ENCODE measurements at places on chromosomes 13 and 19.
A peak's percentile ranks its signal among the peaks of the same experiment; 100 is the strongest.

GRCh38 chr13:30520571-30520970, 54.8 kb upstream of the HMGB1 start:
- ATAC-seq = no peak

DNA sequence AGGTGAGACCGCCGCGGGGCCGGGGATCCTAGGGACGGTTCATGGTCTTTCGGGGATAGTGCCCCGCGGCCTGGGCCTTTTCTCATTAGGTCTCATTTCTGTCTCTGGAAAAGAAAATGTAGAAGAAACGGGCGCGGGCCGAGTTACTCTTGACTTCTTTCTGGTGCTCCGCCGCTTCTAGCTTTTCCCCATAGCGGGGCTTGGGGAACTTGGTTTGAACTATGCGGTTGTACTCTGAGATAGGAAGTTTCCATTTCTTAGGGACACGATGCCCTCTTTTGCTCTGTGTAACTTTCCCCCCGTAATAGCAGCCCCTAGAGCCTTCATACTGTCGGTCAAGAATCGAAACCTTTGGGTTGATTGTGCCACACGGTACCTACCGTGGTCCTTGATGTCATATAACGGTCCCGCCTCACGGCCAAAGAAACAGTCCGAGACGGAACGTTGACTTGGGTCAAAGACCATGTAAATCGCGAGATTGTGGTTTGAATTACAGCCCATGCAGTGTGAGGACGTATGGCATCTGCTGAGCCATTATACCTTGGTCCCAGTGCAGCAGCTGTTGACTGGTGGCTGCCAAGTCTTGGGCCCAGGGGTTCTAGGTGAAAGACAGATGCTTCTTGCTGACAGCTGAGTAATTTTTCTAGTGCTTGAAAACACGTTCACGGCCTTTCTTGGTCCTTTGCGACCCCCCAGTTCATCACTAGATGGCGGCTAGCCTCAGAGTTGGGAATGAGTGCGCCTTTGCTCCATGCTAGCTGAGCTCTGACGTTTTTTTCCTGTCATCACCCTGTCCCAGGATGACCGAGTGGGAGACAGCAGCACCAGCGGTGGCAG, 487 bp downstream of the RPS5 start:
- ATAC-seq = no peak

GRCh38 chr13:98664924-98665637, 87.4 kb downstream of the SLC15A1 start:
- ATAC-seq = no peak

GRCh38 chr13:46844431-46844830, 47.5 kb upstream of the ESD start:
- no peak for ATAC-seq

GRCh38 chr19:10230861-10231611, at the start of gene S1PR2:
TSS of gene S1PR2 (minus strand) at chr19:10231331. CDS start at chr19:10224905, 6,426 bp downstream.
- ATAC-seq = peak; percentile 57

- peak; percentile 9 for ATAC-seq
Observed at GRCh38 chr19:8004723-8005513, 523 bp downstream of the ELAVL1 start.

DNA sequence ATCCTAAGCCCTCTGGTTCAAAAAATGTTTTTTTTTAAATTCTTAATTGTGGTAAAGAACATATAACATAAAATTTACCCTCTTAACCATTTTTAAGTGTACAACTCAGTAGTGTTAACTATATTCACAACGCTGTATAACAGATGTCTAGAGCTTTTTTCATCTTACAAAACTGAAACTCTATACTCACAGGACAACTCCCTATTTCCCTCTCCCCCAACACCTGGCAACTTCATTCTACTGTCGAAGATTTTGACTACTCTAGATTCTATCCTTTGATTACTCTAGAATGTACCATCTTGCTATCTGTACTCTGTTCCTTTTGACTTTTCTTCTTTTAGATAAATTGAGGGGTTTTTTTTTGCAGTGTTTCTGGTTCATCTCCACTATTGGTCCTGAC, 200.4 kb downstream of the KLF12 start:
- no peak for ATAC-seq

- no peak for ATAC-seq
Observed at GRCh38 chr13:113009743-113010509, 40.9 kb downstream of the MCF2L start.

DNA sequence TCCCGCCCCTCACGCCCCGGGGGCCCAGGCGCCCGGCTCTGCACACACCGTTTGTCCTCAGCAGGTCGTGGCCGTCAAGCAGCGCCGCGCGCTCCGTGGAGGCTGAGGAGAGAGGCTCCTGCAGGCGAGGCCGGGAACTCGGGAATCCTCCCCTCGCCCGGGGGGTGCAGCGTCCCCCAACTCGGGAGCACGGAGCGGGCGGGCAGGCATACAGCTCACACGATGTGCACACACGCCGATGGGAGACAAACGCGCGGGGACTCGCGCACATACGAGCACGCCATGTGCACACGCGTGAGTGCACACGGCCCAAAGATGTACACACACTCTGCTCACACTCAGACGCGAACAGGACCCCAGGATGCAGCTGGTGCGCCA, 703 bp downstream of the CLEC4G start:
- ATAC-seq = no peak

DNA sequence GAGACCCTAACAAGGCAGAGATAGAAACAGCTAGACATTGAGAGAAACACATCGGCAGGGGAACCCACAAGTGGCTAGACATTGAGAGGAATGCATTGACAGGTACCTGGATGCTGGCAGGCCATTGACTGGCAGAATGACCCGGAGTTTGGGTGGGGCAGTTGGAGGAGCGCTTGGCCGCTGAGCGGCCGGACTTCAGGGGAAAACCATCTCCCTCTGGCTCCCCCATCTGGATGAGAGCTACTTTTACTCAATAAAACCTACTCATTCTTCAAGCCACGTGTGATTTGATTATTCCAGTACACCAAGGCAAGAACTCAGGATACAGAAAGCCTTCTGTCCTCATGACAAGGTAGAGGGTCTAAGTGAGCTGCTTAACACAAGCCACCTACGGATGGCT, 473.4 kb downstream of the SLITRK5 start:
- no peak for ATAC-seq

DNA sequence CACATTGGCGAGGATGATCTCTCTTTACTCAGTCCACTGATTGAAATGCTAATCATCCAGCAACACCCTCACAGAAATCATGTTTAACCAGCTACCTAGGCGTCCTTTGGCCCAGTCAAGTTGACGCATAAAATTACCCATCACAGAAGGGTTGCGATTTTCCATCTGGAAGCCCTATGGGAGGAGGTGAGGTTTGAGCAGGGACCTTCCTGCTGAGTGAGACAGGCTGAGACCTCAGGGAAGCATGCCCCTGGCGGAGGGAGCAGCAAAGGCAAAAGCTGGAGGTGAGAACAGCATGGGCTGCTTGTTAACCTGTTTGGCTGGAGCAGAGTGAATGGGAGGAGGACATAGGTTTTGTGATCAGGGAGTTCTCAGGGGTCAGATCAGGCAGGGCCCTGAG, 7.3 kb downstream of the TTC9B start:
- ATAC-seq = no peak

- ATAC-seq = no peak
Observed at GRCh38 chr13:77565635-77566034, 30.1 kb downstream of the SCEL start.

DNA sequence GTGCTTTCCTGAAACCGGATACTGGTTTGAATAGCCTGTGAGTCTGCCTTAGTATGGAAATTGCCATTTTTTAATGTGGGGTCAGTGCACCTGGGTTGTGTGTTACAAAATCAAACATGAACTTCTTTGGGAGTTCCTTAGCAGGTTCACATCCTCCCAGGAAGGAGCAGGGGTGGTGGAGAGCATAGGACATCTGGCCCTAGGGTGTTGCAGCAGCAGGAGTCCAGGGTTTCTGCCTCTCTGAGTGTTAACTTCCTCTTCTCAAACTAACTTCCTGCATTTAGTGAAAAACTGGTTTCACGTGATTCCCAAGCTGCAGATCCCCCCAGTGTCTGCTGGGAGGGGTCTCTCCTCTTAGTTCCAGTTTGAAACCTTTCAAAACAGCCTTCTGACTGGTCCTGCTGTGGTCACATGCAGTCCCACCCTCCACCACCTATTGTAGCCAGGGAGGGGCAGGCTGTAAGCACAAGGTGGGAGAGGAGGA, 7.2 kb downstream of the RNASEH2B start:
- peak; percentile 7 for ATAC-seq

GRCh38 chr13:41668130-41668757, 210.9 kb downstream of the RGCC start:
- peak; percentile 97 for ATAC-seq

- ATAC-seq = no peak
Observed at GRCh38 chr13:94315188-94315587, 164.3 kb downstream of the DCT start.

GRCh38 chr19:45739498-45740439, 6.5 kb downstream of the MEIOSIN start:
- no peak for ATAC-seq

DNA sequence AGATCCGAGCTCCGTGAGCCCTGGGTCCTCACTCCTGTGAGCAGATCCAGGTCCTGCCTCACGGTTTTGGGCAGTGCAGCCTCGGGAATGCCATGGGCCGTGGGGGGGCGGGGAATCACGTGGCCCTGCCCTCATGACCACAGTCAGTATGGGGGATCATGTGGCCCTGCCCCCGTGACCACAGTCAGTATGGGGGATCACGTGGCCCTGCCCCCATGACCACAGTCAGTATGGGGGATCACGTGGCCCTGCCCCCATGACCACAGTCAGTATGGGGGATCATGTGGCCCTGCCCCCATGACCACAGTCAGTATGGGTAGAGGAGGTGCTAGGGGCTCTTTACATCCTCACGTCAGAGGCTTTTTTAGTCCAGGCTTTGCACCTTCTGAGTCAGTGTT, 64.3 kb upstream of the F7 start:
- no peak for ATAC-seq

DNA sequence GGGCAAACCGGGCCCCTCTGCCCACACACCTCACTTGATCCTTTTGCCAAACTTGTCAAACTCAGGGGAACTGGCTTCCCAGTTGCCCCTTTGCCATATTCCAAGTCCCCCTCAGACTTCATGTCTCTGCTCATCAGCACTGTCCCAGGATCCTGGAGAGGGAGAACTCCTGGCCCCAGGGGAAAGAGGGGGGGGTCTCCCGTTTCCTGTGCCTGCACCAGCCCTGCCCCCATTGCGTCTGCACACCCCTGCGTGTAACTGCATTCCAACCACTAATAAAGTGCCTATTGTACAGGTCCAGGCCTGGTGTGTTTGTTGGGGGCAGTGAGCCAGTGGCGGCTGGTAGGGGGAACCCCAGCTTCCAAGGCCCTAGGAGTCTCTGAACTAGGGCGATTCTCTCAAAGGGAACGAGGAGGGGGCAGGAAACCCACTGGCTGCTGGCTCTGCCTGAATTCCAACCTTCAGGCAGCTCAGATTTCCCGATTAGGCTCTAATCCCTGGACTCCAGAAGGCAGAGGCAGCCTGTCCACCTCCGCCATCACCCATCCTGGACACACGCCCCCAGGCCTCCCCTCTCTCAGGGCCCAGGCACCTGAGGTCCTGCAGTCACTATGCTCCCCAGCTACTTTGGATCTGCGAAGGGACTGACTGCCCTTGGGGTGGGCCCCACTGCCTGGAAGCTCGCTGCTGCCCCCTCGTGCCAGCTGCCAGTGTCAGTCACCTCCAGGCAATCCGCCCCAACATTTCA, 9.7 kb upstream of the ILF3 start:
- peak; percentile 82 for ATAC-seq

DNA sequence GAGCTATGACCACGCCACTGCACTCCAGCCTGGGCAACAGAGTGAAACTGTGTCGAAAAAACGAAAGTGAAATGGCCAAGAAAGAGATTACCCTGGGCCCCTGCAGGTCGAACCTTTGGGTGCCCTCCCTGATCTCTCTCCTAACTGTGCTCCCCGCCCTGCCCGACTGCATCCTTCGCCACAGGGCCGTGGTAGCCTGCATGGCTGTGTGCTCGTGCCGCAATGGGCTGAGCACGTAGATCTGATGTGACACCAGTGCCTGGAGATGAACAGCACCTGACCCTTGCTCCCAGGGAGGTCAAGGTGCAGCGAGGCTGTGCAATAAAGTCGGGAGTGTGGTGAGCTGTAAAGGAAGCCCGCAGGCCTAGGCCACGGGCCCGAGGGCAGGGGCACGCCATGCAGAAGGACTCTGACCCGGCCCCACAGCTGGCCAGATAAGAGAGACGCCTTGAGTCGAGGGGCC, 60.2 kb downstream of the PEX11G start:
- peak; percentile 3 for ATAC-seq

GRCh38 chr13:21879263-21879914, 208.5 kb downstream of the FGF9 start:
- ATAC-seq = no peak

GRCh38 chr13:103386341-103386740, 320.1 kb upstream of the SLC10A2 start:
- ATAC-seq = no peak

DNA sequence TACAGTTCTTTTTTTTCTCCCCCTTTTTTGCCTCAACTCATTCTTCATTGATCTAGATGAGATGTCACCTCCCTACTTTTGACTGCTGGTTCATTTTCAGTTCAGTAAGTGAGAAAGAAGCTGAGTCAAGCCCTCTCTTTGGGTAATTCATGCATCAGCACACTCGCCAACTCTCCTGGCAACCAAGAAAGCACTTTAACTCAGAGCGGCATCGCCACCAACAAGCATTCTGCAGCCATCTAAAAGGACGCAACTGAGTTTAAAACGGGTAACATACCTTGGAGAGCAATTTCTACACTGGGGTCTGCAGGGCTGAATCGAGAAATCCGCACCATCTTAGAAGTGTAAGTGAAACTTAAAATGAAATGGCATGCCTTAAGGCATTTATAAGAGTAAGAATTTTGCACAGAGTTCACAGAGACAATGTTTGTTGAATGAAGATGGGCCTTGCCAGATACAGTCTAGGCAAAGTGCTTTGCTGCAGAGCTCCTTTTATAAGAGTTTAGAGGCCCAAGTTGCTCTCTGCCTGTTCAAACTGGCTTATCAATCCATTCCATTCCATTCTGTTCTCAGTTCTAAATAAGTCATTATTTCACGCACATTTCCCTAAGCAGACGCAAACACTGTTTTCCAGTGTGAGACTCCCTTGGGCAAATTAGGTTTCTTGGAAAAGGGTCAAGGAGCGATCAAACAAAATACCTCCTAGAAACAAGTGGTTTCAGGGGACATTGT, 338.0 kb downstream of the ENOX1 start:
- no peak for ATAC-seq

GRCh38 chr13:47859165-47859564, 141.9 kb downstream of the SUCLA2 start:
- no peak for ATAC-seq

DNA sequence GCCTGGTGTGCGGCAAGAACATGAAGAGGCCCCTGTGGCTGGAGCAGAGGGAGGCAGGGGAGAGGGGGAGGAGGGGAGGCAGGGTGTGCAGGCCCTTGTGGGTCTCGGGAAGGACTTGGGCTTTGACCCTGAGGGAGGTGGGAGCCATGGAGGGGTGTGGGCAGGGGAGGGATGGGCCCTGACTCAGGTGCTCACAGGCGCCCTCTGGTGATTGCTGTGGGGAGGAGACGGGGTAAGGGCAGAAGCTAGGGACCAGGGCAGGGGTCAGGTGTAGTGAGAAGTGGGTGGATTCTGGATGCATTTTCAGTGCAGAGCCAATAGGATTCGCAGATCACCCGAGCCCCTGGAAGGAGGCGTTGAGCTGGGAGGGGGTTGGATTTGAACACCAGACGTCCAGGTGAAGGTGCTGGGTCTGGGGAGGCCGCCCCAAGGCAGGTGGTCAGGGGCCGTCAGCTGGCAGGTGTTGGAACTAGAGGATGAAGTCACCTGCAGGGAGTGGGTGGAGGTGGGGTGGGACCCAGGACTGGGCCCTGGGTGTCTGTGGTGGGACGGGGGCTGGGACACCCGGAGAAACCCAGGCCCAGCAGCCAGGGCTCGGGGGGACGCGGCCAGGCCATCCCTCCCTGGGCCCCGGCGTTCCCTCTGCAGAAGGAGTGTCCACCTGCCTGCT, 185.4 kb downstream of the KDM4B start:
- ATAC-seq = peak; percentile 20

GRCh38 chr13:66214467-66214866, 1015.7 kb downstream of the PCDH9 start:
- ATAC-seq = no peak

Data from esophagus mucosa (tissue), 1 donor.